ENCODE measurements at places on chromosomes 2 and 18.
A peak's percentile ranks its signal among the peaks of the same experiment; 100 is the strongest.

DNA sequence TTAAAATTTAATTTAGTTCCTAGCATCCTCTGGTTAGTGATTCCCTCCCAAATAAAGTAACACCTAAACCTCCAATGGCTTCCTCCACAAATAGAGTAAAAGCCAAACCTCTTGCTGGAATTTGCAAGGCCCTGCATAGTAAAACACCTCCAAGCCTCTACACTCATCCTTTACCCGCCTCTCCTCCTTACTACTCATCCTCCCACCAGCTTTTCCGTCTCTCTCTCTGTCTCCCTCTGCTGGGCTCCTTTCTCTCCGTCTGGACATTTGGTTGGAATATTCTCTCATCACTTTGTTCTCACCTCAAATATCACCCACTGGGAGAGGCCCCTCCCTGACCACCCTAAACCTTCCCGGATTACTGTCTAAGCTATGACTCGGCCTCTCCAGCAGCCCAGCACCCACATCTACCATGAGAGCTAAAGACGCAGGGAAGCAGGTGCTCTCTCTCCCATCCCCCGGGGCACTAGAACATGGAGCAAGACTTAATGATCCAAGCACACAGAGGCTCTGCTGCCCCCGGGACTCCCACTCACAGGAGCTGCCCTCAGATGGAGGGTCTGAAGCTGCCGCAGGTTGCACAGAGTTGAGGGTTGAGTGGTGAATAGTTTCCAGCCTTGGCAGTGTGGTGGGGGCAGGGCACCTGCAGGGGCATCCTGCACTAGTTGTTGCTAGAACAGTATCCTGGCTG lies 167.2 kb downstream of the FBXO15 start:
- peak; percentile 62 for DNase-seq

DNA sequence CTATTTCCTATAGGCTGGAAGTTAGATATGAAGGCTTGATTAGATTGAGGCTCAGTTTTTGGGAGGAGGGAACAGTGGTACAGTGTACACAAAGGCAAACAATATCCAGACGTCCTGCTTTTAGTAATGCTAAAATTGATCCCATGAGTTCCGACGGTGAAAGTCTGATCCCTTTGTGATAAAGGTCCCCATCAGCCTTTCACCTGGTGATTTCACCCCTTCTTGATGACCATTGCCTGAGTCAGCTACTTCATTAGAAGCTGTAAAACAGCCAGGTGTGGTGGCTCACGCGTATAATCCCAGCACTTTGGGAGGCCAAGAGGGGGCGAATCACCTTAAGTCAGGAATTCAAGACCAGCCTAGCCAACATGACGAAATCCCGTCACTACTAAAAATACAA lies 29.7 kb downstream of the TWSG1 start:
- no peak for DNase-seq

- DNase-seq: no peak
Measured at GRCh38 chr2:33321236-33321771, 155.1 kb upstream of the RASGRP3 start.

DNA sequence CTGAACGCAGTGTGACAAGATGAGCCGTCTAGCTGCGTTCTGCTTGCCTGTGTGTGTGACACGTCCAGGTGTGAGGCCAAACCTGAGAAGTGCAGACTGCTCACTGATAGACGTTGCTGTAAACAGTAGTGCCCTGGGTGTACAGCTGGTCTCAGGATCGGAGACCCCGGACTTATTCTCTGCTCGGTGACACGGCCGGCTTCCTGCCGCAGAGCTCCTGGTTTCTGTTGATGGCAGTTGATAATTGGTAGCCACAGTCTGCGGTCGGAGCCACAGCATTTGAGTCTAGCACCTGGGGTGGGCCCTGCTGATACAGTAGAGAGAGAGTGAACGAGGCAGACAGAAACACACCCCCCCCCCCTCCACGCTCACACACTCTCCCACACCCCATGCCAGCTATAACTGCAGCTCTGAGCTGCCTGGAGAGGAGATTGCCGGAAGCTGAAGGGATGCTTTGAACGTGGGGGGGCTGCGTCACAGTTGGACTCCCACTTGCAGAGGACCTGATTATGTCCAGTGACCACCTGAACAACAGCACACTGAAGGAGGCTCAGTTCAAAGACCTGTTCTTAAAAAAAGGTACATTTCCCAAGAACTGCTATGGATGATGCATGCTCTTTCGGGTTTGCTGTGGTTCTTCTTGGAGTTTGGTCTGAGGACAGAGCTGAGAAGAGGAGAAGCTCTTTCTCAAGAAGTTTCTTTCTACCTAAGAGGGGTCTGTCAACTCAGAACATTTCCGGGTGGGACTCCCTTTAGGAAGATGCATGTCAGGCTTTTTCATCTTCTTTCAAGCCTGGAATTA lies 114.0 kb downstream of the FAM210A start:
- no peak for DNase-seq
